IPS-NIHi11 (cell line): ENCODE measurements at places on chromosomes 11 and 22.
A peak's percentile ranks its signal among the peaks of the same experiment; 100 is the strongest.

- no peak for DNase-seq
These were observed 141.6 kb downstream of the ELP4 start for GRCh38 chr11:31651208-31651607.

- peak; percentile 91 for DNase-seq
These were observed 49.2 kb downstream of the DBX1 start for GRCh38 chr11:20110908-20111669.

DNA sequence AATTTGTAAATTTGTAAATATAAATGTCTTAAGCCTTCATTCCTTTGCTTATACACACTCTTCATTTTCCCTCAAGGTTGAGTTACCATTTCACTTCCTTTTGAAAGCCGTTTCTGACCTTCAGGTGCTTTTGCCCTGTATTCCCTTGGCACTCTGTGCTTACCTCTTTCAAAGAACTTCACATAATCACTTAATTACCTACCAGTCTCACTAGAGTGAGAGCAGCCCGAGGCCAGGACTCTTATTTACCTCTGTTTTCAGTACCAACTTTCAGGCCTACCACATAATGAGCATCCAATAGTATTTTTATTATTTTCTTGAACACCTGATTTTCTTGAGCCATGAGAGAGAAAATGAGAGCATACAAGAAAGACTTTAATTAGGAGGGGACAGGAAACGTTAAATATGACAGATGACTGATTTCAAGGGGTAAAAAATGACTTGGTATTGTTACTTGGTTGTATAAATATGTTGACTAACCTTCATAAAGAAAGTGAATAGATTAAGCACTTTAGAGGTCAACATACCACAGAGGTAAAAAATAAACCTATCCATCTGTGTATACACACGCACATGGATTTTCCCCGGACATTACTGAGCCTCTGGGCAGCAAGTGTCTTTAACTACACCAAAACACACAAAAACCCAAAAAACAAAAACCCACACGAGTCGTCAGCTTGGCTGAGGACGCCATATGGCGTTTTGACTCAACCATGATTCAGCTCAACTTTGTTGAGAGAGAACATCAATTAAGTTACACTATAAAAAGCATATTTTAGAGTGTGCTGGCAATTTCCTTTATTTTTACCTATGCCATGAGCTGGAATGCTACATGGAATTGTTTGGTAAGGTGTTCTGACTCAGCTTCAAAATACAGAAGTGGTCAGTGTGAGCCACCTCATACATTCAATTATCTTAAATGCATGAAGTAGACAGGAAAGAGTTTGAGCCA is 7.6 kb downstream of the ATXN10 start:
- DNase-seq = no peak

GRCh38 chr11:83070731-83071566 is 748 bp downstream of the RAB30 start:
- DNase-seq = peak; percentile 45

- DNase-seq = no peak
These were observed 32.2 kb downstream of the CWC15 start for GRCh38 chr11:94941131-94941530.

GRCh38 chr11:59865031-59865430 is 1.3 kb downstream of the TCN1 start:
- DNase-seq = no peak

DNA sequence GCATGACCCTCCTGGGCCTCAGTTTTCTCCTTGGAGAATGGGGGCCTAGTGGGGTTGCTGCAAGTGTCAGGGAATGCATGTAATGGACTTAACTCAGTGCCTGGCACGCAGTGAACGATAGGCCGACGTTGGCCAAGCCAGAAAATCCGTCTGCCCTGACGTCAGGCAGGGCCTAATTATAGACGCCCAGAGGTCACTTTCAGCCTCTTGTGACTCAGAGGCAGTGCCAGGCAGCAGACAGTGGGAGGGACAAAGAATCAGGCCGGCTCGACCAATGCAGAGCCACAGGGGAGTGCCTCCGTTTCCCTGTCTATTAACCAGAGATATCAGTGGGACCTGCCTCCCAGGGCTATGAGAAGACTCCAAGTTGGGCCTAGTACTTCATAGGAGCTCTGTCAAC is 115.0 kb downstream of the MN1 start:
- no peak for DNase-seq

DNA sequence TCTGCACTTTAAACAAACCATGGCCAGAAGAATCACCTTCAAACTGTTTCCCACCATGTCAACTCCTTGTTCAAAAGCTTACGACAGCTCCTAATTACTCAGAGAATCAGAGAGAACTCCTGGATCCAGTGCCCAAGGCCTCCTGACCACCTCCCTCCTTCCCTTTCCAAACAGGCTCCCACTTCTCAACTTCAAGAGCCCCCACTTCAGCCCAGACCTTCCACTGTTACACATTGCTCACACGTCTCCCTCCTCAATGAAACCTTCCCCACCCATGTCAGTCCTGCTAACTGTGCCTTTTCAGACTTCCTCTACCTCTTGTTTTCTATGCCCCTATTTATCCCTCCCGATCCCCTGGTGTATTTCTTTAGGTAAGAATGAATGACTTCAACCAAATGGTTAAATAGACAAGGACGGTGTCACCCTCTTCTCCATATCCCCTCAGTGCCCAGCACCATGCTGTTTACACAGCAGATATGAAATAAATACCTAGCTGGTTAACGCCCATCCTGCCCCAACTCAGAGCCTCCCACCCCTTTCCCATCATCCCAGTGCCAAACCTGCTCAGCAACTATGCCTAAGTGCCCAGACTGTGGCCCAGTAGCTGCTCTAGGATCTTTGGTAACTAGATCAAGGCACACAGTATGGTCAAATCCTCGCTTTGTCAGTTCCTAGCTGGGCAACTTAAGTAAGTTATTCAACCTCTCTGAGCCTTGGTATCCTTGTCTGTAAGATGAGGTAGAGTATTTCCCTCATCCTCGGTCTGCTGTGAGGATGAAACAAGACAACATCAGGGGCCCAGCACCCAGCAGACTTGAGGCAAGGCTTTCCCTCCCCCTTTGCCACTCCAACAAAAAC is 36.8 kb downstream of the PLEKHA7 start:
- no peak for DNase-seq

- no peak for DNase-seq
These were observed 2.2 kb downstream of the CD59 start for GRCh38 chr11:33733980-33734379.

DNA sequence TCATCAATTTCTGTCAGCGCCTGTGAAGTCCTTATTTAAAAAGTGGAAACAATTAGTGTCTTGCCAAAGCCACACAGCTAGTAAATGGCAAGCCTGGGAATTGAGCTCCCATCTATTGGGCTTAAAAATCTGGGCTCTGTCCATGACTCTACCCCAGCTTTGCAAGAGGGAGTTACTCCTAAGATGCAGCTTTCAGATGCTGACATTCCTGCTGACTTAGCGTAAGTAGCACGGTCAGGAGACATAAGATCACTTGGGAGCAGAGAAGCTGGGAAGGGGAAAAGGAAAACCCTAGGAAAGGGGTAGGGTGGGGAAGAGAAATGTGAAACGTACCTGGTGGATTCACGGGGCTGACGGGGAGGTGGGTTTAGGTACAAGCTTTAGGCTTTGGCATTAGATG is 36.0 kb upstream of the OR4B1 start:
- no peak for DNase-seq

DNA sequence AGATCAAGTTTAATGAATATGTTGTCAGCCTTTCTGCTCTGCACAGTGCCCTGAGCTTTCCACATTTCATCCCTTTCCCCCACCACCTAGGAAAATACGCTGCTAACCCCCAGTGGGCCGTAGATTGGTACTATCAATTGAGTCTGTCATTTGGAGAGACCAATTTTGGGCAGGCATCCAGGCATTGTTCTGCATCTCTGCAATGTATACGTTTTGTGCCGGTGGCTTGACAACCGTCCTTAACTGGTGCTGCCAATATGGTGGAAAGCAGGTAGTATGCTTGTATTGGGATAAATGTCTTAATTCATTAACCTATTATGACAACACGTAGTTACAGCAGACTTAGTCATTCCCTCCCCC is 1.3 kb downstream of the ELMOD1 start:
- no peak for DNase-seq

GRCh38 chr11:130462101-130462885 is 13.8 kb downstream of the ADAMTS15 start:
- DNase-seq = no peak

- DNase-seq = no peak
These were observed 662.1 kb downstream of the NTM start for GRCh38 chr11:132032555-132032954.

DNA sequence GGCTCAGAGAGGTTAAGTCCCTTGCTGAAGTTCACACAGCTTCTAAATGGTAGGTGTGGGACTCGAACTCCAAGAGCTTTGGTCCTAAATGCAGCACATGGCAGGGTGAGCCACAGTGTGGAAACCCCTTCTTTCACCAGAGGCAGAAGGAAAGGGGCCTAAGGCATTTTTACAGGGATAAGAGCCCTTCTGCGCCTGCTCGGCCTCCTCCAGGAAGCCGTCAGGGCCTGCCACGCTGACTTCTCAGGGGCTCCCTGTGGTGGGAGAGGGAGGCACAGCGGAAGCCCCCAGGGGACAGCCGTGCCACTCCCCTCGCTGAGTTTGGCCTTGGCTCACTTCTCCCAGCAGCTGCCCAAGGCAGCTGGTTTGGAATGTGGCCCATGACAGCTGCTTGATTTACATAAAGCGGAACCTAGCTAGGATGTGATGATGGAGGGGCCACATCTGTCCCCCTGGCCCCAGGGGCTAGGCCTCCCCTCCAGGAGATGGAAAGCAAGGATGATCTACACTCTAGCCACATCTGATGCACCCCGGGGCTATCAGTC is 35.4 kb downstream of the CD82 start:
- no peak for DNase-seq

- DNase-seq = peak; percentile 49
These were observed 19.2 kb upstream of the ADSL start for GRCh38 chr22:40326905-40327735.
